ENCODE measurements at places on chromosomes 6 and 20.

- DNase-seq: peak; percentile 63
Measured at GRCh38 chr6:141488488-141488887, 644.2 kb upstream of the GJE1 start.

DNA sequence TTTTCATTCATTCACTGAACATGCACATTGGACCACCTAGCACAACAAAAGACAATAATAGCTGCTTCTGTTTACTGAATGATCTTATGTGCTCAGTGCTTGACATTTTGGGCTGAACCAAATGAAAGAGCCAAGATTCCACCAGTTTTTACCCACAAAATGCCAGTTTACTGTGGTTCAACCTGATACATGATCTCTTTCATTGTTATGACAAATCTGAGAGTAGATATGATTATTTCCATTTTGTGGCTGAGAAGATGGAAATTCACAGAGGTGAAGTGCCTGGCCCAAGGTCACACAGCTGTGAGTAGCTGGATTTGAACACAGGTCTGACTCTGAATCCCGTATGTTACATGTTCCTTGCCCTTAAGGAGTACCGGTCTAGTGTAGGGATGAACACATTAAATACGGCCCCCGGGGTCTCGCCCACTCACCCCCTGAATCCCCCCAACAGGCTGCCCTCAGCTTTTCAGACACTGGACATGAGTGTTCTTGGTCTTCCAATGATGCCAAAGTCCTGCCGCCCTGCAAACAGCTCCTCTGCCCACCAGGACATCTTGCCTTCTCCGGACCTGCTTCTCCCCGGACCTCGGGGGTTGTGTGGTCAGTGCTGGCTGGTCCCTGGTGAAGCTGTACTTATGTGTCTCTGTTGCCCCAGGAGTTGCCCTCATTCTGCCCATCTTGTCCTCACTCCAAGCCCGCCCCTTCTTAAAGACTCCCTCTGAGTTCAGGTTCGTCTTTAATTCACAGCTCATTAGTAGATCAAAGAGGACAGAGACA lies 58.6 kb upstream of the SLC32A1 start:
- DNase-seq: no peak

- DNase-seq: no peak
Measured at GRCh38 chr20:11797156-11797555, 120.5 kb upstream of the BTBD3 start.

DNA sequence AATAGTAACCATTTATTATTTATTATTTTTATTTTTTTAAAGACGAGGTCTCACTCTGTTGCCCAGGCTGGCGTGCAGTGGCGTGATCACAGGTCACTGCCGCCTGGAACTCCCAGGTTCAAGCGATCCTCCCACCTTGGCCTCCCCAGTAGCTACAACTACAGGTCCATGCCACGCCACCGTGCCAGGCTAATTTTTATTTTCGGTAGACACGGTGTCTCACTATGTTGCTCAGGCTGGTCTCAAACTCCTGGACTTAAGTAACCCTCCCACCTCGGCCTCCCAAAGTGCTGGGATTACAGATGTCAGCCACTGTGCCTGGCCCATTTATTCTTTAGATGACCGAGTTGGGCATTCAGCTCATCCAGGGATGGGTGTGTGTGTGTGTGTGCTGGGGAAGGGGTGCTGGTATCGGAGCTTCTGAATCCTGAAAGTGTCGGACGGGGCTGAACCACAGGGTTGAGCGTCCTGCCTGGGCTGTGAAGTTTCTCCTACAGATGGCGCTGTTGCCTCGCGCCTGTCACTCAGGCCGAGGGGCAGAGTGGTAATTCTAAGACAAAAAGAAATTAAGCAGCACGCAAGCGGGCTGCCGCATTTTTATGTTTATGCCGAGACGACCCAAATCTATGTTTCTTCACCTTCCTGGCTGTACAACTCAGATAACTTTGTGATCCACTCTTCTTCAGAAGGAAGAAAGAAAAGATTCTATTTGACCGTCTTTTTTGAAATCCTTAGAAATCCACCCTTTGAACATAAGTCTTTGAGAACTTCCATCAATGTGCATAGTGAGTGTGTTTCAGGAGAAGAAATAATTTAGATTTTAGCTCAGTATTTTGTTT lies 252.8 kb downstream of the CDH26 start:
- DNase-seq: peak; percentile 33

DNA sequence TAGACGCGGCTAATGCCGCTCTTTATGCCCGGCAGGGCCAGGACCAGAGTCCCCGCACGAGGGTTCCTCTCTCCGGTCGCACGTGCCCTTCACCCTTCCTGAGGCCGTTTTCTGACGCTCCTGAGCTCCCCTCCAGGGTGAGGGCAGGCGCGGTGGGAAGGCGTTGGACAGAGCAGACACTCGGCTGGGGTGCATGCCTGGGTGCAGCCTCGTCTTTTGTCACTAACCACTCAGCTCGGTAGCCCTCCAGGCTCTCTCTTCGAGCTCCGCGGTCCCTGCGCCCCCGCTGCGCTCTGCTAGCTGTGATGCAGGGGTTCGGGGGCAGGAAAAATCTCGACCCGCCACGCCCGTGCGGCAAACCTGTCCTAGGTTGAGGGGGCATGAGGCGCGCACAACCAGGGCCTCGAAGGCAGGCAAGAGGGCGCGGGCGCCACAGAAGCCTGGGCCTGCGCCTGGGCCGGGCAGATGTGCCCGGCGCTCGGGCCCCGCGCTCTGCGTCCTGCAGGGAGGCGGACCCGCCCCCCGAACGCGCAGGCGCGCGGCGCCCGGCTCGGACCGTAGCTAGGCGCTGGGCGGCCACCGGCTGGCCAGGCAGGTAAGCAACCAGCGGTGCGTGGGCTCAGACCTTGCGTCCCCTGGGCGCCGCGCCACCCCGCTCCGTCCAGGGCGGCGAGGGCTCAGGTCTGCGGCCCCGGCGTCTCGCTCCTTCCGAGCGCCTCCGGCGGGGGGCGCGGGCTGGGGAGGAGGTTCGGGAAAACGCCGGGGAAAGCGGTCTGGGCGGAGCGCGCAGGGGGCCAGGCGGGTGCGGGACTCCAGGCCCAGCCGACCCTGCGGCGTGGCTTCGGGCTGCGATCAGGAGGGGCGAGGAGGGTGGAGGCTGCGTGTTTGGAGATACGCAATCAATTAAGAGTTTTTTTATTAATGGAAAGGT lies at the start of gene L3MBTL1:
TSS of gene L3MBTL1 (plus strand) at position 548 of the 931 bp plus-strand sequence. CDS start 5,807 bp downstream, outside the sequence.
- peak; percentile 59 for DNase-seq

All from NCI-H510A treated with DMSO at 0.1 percent for 48 hours (cell line).